ENCODE measurements at places on chromosomes 6 and 20.

GRCh38 chr6:128498234-128498633, 22.2 kb downstream of the PTPRK start:
- DNase-seq, result no peak

- DNase-seq, result no peak
These were observed 68.1 kb upstream of the SLC4A11 start for GRCh38 chr20:3307078-3307477.

DNA sequence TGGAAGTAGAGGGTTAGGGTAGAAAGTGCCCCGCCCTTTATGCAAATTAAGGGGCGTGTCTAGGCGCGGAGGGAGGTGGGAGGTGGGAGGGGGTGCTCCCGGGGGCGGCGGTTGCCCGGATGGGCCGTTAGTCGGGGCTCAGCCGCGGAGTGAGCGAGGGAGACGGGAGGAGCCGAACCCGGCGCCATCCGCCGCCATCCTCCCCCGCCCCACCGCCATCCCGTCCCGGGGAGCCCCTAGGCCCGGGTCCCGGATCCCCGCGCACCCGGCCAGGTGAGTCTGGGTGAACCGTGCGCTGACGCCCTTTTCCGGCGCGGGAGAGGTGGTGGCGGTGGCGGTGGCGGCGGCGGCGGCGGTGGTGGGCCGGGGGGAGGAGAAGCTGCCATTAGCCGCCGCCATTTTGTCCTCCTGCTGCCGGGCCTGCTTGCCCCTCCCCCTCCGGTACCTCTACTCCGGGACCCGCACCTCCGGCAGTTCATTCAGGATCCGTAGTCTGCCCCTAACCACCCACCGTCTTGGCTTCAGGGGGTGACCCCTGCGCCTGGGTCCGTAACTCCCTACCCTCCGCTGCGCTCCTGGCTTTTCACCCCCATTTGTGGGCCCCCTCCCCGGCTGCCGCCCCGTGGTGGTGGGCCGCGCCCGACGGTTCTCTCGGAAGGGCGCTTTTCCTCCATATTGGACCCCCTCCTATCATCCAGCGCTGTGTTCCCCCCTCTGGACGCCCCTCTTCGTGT, at the start of gene PRRC2A:
TSS of gene PRRC2A (plus strand) at position 130 of the 734 bp plus-strand sequence. CDS start 2,075 bp downstream, outside the sequence.
- DNase-seq, result peak; percentile 72

DNA sequence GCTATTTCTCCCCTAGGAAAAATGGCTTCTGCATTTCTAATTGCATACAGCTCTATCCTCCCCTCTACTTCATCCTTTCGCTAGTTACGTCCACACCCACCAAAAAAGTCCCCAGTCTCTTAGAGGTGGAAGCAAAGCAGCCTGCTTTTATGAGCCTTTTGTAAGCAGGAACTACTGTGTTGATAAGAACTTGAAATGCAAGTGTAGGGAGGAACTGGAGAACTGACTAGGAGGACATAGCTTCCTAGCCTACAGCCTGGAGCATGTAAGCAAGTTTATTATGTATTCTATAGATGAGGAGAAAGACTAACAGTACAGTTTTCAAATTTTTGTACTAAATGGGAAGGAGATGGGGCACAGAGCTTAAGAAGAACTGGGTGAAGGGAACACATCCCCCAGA, 10.3 kb downstream of the ARHGAP18 start:
- DNase-seq, result no peak

DNA sequence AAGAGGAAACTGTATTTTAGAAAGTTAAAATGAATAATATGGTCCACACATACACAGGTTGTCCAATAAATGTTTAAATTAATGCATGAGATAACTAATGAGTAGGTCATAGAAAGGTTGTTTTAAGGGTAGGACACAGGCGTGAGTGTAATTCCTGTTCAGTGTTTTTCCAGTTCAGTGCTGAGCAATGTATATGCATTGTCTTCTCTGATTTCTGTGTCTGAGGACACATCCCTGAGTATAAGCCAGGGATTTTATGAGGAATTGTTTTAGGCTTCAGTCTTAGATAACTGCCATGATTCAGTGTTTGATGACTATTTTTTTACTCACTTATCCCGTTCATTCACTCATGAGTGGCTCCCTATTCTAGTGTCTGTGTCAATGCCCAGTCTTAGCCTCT, 298.5 kb upstream of the TBX18 start:
- no peak for DNase-seq

DNA sequence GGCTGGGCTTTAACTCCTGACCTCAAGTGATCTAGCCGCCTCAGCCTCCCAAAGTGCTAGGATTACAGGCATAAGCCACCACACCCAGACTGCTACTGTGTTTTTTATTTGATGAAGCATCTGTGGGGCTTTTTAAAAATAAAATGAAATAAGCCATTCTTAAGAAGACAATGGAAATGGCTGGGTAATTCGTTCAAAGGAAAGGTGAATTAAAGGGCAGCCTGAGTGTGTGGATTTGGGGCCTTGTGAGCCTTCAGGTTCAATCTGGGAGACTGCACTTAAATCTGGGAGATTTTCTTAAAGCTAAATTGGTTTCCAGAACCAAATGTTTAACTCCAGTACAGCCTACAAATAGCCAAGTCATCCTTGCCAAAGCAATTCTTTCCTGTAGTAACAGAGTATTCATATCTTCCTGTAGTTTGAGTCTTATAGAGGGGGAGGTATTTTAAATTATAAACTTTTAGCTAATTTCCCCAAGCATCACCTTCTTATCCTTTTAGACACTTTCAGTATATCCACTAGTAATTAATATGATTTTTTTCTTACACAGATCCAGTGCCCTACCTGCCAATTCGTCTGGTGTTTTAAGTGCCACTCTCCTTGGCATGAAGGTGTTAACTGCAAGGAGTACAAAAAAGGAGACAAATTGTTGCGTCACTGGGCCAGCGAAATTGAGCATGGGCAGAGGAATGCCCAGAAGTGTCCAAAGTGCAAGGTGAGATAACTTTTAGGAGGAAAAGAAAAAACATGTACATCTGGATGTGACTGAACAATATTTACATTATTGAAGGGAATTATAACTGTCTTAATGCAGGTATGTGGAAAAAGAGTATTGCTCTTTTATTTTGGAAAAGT, 95.4 kb downstream of the RNF217 start:
- no peak for DNase-seq

- no peak for DNase-seq
These were observed 48.9 kb upstream of the SYNDIG1 start for GRCh38 chr20:24420567-24420966.

GRCh38 chr6:64334636-64335035, 699.0 kb downstream of the PHF3 start:
- DNase-seq, result no peak

DNA sequence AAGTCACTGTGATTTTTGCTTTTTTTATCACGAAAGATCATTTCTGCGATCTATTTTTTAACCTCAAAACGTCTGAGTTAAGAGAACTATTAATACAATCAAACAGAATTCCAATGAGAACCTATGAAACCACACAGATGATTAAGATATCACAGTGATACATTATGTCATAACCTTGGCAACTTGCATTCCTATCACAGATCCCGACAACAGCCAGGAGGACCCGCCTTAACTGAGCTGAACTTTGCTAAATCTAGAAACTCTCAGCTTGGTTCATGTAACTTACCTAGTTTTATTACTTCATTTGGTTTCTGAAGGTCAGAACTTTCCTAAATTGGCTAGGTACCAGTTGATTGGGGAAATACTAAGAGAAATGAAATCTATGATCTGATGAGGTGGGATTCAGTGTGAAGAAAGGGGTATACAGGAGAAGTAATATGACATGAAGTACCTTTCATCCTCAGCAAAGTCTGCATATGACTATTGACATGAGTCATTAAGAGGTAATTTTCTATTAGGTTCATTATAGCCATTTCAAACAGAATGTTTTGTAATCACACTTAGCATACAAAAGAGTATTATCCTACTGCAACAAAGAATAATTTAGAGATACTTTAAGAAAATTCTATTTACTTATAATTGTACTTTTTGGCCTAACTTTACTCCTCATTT, 11.2 kb downstream of the LYRM4 start:
- no peak for DNase-seq

GRCh38 chr6:98894810-98895209, 52.9 kb downstream of the FBXL4 start:
- no peak for DNase-seq

GRCh38 chr20:53878262-53879047, 191.9 kb downstream of the BCAS1 start:
- DNase-seq, result no peak

DNA sequence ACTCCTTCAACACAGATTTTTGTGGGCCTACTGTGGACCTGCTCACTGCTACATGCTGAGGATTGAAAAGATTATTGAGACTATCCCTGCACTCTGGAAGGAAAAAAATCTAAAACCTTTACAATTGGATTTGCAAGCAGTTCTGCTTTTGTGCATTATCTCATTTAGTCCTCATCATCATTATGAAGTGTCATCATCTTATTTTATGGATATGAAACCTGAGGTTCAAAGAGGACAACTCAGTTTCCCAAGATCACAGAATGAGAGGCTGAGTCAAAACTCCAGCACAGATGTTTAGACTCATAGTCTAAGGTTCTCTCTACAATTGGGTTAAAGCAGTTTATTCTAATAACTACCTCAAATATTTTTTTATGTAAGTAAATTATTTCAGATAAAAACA, 160.2 kb upstream of the MARCKS start:
- DNase-seq, result no peak

- DNase-seq, result no peak
These were observed 34.9 kb downstream of the CEP43 start for GRCh38 chr6:167034056-167034455.

DNA sequence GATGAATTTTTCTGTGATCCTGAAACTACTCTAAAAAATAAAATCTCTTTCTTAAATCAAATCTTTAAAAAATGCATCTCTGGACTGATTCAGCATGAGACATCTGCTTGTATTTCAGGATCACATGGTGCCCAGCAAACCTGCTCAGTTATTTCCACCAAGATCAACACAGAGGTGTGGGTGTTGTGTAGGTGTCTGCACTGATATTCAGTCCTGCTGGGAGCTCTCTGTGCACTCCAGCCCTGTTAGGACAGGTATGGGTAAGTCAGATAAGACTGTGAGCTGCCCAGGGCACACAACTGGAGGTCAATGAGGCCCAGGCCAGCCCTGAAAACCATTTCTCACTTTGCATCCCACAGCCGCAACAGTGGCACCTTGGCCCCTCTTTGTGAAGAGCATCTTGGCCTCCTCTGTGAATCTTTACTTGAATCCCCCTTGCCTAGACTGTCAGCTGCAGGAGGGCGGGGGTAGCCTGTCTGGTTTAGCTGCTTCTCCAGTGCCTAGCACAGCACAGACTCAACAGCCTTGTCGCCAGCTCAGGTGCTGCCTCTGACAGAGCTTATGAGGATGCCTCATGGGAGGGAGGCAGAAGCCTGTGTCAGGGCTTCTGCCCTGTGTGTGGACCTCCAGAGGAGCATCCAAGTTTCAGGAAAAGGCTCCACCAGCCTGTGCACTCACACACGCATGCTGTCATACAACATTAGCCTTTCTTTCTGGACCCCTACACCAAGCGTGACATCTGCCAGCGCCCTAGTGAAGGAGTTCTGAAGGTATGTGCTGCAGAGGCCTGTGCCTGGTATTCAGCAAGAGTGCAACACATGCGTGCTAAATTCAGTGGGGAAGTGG, 187.6 kb upstream of the CST7 start:
- no peak for DNase-seq

GRCh38 chr6:85751374-85752055, 108.8 kb upstream of the SYNCRIP start:
- DNase-seq, result peak; percentile 21

DNA sequence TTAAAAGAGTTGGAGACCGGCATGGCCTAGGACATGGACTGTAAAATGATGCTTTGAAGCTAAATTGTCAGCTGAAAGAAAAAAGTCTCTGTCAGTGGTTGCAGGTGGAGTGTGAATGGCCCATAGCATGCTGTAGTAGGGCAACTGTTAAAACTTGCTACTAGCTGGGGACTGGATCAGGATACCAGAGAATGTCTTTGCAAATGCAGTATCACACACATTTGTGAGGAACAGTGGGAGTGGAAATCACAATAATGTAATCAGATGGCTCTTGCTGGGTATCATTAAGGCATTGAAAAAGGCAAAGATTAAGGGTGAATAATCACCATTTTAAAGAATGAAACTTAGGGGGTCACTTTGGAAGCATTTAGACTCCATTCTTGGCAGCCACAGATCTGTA, 737.9 kb downstream of the EYS start:
- no peak for DNase-seq

Measured in A172 (cell line).